Natural killer cell (primary cell): ENCODE measurements at places on chromosomes 3 and 15. TPM values are rescaled to one million over a fixed set of nuclear protein-coding genes. Genes with fewer than 3 reads are reported as not detected.

Gene ARHGEF26
- total RNA-seq, result 0.20 TPM

Gene CIDEC
- total RNA-seq, result not detected

Gene KIF15
- 0.99 TPM for total RNA-seq

Gene LIPC
- 5.3 TPM for total RNA-seq

Gene XYLB
- 2.4 TPM for total RNA-seq

Gene ERICH6
- total RNA-seq, result 0.35 TPM

Gene GABRR3
- not detected for total RNA-seq
